HT-29 (cell line): ENCODE measurements at places on chromosomes 4 and X.

DNA sequence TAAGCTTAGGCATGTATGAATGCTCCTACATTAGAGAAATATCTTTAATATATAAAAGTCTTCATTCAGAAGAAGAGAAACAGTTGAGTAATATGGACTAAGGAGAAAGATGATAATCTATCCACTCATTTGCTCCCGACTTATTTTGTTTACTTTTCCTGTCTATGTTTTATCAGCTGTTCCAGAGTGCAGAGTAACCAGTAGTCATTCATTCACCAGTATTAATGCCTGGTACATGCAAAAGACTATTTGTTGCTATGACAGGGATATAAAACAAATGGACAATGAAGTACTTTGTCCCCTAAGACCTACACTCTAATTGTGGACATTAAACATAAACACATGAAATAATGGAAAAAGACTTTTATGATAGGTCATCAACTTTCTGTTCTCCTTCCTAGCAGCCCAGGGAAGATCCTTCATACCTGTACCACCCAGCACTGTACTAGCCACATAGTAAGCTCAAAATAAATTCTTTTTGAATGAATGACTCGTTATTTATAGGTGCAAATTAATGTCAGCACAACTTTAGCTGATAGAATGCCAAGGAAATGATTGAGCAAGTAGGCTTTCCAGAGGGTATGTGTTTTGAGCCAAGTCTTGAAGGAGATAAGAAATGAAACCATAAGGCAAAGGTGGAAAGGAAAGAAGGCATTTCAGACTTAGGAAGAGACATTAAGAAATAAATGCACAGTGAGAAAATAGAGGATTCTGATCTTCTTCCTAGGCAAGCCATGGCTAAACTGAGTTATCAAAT is 45.0 kb upstream of the IL13RA1 start:
- peak; percentile 43 for DNase-seq

DNA sequence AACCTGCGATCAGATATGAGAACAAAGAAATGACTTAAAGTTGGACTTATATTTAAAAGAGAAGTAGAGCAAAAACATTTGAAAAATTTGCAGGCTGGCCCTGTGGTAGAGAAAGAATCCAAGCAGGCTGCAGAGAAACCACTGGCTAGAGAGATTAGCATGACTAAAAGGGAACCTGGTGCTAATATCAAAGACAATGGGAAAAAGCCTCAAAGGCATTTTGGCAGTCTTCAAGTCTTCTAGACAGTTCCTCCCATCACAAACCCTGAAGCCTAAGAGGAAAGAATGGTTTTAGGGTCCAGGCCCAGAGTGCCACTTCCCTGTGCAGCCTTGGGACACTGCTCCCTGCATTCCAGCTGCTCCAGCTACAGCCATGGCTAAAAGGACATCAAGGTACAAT is 33.4 kb downstream of the KCTD8 start:
- no peak for DNase-seq

GRCh38 chr4:84279678-84280077 is 219.4 kb downstream of the NKX6-1 start:
- no peak for DNase-seq

GRCh38 chr4:101993842-101994775 is 203.6 kb downstream of the BANK1 start:
- no peak for DNase-seq

DNA sequence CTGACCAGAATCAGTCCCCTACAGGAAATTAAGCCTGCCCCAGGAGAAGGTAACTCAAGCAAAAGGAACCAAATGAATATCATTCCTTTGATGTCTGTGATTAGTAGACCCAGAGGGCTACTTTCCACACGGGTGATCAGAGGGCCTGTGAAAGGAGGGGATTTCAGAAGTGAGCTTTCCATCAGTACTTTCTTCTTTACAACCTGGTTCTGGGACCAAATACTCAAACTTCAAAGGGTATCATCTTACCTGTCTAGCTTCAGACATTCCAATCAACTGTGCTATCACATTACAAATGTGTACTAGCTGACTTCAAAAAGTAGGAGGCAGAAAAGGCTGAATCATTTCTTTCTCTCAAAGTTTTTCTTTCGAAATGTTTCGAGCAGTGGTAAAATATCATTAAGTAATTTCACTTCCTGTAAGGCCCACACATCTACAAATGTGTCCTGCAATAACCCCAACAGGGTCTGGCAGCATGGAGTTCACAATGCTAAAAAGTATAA is 23.9 kb downstream of the ACSL4 start:
- no peak for DNase-seq

DNA sequence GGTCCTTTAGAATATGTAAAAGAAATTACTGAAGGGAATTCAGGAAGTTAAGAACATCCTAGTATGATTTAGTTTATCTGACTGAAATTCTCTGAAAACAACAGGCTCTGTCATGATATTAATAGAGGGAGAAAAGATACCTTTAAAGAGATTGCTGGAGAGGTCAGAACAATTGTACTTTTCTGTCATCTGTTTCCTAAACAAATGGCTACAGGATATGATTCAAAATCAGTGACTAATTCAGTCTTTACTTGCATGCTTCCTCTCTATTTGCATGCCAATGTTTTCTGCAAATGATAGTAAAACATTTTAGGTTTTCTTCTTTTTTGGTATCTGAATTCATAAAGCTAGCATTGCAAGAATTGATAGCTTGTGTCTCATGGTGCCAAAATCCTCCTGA is 616.7 kb upstream of the PCDH7 start:
- no peak for DNase-seq

- DNase-seq = no peak
These were observed 1170.8 kb upstream of the PCDH7 start for GRCh38 chr4:29549342-29549741.

DNA sequence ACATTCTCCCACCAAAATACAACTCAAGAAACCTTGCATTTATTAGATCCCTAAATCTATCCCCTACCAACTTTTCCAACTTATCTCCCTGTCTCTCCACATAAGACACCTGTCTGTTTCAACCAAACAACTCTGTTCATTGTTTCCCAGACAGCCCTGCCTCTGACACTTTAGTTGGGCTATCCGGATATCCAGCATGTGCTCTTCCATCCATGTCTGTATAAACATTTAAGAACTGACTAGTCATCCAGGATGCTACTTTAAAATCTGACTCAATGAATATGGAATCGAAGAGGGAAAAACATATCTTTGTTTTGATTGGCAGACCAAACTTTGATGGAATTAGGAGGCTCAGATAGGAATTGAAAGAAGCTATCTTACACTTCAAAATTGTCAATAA is 143.2 kb upstream of the DCAF8L1 start:
- no peak for DNase-seq

- no peak for DNase-seq
These were observed 201.1 kb upstream of the FAT1 start for GRCh38 chr4:186924723-186925122.

DNA sequence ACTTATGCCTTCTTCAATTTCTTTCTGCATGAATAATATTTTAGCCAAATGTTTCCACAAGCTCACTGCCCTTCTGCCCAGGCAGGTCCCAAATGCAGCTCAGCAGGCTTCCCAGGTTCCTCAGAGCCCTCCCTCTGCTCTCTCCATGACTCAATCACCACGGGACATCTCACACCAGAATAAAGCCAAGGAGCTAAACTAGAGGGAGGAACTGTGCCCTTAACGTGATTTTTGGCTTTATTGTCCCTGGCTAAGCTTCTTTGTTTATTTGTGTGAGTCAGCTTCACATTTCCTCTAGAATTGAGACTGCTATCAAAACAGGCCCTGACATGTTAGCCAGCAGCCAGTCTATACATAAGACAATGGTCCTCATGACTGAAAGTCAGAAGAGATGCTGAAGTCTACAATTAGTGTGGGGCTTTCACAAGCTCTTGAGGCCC is 186.4 kb upstream of the GALNT7 start:
- peak; percentile 5 for DNase-seq

DNA sequence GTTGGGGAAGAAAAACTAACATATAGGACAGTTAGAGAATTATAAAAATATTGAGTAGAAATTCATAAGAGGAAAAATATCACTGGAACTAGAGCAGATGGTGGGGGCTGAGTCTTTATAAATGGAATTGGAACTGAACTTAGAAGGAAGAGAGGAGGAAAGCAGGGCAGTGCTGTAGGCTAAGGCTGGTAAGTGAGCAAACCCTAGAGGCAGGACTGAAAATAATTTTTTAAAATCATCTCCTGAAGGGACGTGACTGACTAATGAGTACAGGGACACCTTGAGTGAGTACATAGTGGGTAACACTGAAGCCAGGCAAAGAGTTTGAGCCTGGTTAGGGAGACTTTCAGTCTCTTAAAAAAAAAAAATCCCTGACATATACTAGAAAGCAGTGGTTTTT is 63.3 kb downstream of the GALNT7 start:
- no peak for DNase-seq

GRCh38 chrX:40011322-40012038 is 86.3 kb downstream of the BCOR start:
- DNase-seq = no peak

DNA sequence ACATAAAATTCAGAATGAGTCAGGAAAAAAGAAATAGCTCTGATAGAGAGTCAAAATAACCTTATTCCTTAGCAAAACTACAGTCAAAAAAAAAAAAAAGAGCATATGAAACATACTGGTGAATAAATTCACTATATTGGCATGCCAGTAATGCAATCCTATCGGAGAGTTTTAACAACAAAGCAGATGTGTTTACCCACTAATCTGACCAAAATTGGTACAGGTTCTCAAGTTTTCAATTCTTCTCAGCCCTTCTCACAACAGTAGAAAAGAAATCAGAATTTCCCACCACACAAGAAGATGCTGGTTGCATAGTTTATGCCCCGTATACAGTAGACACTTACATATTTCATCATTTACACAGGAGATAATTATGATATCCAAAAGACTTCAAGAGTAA is 59.4 kb downstream of the LCORL start:
- DNase-seq = no peak

GRCh38 chr4:5631352-5632065 is 76.8 kb downstream of the EVC2 start:
- DNase-seq = no peak

GRCh38 chr4:145828802-145829485 is 109.7 kb downstream of the ZNF827 start:
- no peak for DNase-seq

DNA sequence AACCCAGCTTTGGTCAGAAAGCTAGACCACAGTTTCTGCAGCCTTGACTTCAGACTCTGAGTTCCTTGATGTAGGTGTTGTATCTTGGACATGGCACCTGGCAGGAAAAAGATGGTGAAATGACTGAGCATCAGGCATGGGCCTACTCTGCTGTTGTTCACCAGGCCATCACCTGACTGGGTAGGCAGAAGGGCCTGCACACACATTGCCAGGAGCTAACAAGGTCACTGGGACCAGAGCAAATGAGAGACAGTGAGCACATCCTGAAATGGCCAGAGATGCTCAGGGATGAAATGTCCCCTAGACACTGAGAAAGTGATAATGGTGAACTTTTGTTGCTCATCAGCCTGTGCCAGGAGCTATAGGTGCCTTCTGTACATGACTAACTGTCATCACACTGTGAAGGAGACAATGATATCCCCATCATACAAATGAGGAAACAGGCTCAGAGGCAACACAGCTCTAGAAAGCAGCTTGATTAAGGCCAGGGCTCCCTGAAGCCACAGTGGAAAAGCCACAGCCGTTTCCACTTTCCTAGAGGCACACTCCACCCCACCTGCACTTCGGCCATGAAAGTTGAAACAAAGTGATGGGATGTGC is 128.3 kb downstream of the TSPAN5 start:
- no peak for DNase-seq

DNA sequence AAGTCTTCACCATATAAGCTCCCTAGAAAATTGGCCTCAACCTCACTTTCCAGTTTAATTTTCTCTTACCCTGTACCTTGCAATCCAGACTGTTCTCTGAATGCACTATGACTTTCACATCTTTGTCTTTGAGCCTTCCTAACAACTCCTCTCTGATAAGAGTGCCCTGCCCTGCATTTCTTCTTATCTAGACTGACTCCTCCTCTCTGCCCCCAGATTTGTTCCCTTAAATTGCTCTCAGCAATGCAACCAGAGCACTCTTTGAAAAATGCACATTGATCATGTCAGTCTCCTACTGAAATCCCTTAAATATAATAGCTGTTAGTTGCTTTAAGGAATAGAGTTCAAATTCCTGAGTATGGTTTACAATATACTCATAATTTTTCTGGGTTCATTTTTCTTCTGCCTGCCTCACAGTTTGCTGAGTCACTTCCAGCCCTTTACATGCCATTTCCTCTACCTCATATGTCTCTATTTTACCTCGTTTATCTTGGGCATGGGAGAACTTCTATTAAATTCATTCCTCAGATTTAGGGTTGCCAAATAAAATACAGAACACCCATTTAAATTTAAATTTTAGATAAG is 582.7 kb upstream of the AADAT start:
- DNase-seq = no peak

DNA sequence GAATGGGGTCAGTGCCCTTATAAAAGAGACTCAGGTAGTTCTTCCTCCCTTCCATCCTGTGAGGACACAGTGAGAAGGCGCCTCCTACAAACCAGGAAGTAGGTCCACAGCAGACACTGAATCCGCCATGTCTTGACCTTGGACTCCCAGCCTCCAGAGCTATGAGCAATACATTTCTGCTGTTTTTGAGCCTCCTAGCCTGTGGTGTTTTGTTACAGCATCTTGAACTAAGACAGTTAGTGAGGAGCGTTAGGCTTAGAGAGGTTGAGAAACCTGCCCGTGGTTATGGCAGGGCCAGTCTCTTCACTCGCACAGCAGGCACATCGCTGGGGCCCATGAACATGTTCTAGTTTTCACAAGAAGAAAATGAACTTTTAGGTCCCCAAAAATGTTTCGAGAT is 19.7 kb downstream of the SHROOM2 start:
- no peak for DNase-seq

DNA sequence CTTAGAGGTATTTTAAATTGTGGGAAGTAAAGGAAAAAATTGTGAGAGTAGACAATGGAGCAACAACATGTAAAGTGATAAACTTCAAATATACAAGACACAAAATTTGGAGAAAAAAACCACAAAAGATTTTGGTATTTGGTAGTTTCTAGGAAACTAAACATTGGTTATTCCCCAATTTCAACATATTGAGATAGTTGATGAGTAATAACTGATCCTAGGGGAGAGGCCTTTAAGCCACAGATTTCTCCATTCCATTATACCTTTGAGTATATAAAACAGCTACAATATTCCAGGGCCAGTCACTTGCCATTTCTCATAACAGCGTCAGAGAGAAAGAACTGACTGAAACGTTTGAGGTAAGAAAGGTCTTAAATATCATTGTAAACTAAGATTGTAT is at the start of gene FDCSP:
Gene FDCSP (plus strand): TSS at position 301 of the 400 bp plus-strand sequence. CDS start 5,071 bp downstream, outside the sequence.
- DNase-seq = no peak

- DNase-seq = no peak
These were observed 1.4 kb downstream of the TEX13D start for GRCh38 chrX:124333862-124334261.

- DNase-seq = peak; percentile 66
These were observed 26.8 kb upstream of the TMEM184C start for GRCh38 chr4:147590249-147590920.
